ENCODE measurements at places on chromosomes 1 and 21. TPM values are rescaled to one million over a fixed set of nuclear protein-coding genes. Genes with fewer than 3 reads are reported as not detected.

DNA sequence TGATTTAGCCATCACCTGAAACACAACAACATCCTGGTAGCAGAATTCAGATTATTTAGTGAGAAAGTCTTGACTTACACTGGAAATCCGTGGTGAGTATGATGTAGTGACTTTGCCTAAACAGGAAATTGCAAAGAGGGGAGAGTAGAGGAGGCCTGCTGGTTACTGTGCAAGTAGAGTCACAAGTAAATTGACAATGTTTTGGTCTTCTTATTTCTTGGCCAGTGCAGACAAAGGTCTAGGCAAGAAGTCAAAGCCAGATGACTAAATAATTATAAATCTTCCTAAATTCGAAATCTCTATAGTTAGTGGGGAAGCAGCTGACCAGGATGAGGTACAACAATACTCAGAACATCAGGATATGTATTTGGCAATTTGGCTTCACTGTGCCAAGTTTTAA, 159.5 kb upstream of the KCTD3 start:
- DNase-seq: no peak

Gene MIXL1
- total RNA-seq: not detected

Gene FAM163A
- 0.27 TPM for total RNA-seq

GRCh38 chr1:228338521-228339051, 68.0 kb downstream of the TRIM11 start:
- DNase-seq: peak; percentile 22

Gene RHOU
- total RNA-seq: 4.4 TPM

DNA sequence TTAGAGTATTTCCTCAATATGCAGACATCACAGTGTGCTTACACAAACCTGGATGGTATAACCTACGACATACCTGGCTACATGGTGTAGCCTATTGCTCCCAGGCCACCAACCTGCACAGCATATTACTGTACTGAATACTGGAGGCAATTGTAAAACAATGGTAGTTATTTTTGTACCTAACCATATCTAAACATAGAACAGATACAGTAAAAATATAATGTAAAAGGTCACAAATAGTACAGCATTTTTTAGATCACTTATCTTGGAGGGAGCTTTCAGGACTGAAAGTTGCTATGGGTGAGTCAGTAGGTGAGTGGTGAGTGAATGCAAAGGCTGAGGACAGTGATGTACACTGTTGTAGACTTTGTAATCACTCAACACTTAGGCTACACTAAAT, 492.3 kb downstream of the MRPL39 start:
- DNase-seq: no peak

Gene MNDA
- total RNA-seq: 4.9 TPM

Gene PFKFB2
- 99.0 TPM for total RNA-seq

Gene TMEM52
- total RNA-seq: 1.7 TPM

GRCh38 chr1:56627636-56628039, 17.5 kb upstream of the PRKAA2 start:
- DNase-seq: no peak

DNA sequence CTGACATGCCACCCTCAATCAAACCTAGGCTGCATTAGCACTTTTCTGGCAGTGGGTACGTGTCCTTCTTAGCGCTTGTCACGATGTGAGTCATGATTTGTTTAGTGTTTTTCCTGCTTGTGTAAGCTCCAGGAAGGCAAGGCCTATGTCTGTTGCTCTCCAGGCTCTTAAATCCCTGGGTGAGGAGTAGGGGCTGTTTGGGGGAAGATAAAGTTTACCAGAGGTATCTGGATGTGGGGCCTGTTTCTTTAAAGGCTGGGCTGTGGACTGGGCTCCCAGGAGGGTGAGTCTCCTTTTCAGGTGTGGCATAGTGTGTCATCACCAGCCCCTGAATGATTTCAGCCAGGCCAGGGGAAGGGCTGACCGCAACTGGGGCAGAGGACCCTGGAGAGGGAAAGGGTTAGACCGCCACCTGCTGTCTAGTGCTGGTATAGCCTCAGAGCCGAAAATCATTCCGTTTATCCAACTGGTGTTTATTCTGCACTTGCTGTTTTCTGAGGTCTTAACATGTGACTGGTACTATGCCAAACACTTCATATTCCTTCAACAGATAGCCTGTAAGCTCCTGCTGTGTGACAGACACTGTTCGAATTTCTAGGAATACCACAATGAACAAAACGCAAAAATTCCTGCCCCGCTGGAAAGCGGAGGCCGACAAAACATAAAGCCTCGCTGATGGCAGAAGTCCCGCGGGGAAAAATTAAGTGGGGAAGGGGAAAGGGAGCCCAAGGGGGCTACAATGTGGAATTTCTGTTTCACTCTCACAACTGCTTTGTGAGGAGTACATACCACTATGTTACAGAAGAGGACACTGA, 9.7 kb downstream of the SERINC2 start:
- DNase-seq: peak; percentile 68

- no peak for DNase-seq
Measured at GRCh38 chr1:18010408-18010807, 97.2 kb upstream of the IGSF21 start.

All from left ventricle myocardium superior (tissue), 1 donor.